ENCODE measurements at places on chromosomes 1 and 21.

- DNase-seq = peak; percentile 13
Measured at GRCh38 chr1:225343618-225344017, 84.2 kb downstream of the LBR start.

DNA sequence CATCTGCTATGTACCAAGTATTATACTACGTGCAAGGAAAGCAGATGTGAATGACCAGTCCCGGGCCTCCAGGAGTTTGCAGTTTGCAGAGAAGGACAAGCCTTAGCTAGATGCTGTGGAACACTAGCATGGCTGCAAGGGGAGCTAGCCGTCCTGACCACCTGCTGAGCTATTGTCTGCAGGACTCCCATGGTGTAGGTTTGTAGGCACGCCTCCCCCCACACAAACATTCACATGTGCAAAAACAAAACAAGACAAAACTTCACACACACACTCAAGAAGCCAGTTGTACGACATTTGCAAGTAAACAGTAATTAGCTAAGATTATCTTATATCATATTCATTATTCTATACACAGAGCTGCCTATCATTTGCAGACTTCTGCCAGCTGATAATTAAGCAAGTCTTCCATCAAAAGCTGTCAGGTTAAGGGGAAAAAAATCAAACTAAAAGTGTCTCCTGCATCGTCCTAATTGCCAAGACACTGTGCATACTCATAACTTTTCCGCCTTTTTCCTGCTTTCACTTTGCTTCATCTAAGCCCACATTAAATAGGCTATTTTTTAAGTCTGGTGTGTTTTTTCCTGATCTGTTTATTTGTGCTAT, 10.7 kb upstream of the HNRNPU start:
- no peak for DNase-seq

- DNase-seq = peak; percentile 6
Measured at GRCh38 chr1:151716771-151717631, at the start of gene CELF3. TSS of gene CELF3 (minus strand) at chr1:151716803. CDS start at chr1:151716020, 783 bp downstream.

DNA sequence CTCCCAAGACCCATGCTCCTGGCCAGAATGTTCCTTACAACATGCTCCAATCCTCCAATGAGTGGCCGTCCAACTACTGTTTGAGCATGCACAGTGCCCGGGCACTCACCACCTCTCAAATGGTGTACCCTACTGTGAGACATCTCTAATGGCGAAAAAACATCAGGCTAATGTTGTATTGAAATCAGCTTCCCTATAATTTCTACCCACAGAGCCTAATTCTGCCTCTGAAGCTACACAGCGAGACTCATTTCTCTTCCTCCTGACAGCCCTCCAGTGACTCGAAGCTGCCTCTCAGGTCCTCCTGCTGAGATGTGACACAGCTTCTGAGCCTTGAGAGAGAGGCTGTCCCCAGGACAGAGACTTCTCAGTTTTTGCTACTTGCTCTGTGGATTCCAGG, 130.7 kb downstream of the FAM78B start:
- no peak for DNase-seq

DNA sequence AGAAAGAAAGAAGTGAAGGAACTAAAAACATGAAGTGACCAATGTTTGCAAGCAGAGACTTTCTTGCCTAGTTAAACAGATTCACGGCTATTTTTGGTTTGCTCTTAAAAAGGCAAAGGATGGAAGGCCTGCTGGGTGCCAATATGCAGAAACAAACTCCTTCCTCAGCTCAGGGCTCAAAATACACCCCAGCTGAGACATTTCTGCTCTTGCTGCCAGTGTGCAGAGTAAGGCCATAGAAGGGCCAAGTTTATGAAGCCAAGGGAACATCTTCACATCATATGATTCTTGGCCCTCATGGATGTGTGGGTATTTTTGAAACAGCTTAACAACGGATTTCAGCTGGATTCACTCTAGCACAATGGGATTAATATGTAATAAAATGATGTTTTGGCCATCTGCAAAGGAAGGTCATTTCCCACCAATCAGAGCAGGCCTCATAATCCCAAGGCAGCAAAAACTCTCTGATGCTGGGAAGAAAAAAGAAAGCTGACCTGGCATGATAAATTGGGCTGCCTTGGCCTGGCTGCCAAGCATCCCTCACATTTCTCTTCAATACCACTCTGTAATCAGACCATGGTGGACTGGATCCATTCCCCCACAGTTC, 70.7 kb downstream of the CAPZB start:
- DNase-seq = no peak

DNA sequence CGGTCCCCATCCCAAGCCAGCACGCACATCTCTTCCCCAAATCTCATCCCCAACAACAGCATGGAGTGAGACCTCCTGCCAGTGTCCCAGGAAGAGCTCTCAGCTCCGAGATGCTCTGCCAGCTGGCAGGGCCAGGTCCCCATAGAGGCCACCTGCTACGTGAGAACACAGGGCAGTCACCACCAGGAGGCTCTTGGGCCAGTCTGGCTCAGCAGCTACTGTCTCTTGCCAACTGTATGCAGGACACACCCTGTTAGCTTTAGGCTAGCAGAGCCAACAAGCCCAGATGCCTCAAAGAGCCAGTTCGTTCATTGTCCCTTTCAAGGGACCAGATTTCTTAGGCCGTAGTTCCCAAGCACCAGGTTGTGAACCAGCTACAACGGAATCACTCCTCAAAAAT, 36.9 kb downstream of the FBXO2 start:
- no peak for DNase-seq

GRCh38 chr1:31532173-31532572, 44.1 kb upstream of the TINAGL1 start:
- no peak for DNase-seq

DNA sequence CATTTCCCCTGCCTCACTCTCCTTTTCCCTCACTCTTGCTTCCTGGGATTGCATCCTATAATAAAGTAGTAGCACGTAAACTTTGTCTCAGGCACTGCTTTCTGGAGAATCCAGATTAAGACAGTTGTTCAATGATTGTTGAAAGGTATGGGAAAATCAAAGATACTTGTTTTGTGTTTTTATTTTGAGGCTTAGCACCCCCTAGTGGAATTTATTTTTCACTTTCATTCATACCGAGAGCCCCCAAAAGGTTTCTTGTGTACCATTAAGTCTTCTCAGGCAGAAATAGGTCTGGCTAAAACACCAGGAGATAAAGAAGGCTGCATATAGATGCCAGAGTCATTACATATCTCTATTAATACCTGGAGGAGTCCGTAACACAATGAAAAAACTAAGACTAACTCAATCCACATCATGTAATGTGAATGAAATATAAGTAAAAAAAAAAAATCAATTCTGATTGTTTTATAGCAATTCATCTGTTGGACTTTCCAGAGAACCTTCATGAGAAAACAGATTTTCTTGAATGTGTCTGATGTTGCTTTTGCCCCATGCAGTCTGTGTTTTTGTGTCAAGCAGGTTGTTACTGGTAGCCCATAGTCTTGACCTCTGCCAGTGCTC, 103.5 kb downstream of the RPE65 start:
- DNase-seq = no peak

- no peak for DNase-seq
Measured at GRCh38 chr1:53589043-53589887, 130.1 kb downstream of the DMRTB1 start.

GRCh38 chr1:174074757-174075156, 52.6 kb upstream of the RC3H1 start:
- DNase-seq = no peak

DNA sequence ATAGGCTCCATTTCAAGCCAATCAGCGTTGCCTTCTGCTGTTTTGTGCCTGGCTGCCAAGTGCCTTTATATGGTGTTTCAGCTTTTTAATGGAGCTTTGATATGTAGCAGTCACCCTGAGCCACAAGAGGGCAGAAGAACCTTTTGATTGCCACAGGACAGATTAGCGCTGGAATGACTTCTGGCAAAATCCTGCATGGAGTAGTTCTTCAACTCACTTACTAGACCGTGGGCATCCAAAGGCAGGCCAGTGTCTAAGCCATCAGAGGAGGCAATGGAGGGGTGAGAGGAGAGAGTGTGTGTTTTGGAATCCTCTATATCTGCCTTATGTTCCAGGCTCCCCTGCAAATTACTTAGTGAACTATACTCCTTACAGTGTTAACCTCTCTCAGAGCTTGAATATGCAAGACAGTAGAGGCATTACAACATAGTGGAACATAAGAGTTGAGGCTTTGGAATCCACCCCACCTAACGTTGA, 56.2 kb downstream of the ST3GAL3 start:
- DNase-seq = peak; percentile 47

DNA sequence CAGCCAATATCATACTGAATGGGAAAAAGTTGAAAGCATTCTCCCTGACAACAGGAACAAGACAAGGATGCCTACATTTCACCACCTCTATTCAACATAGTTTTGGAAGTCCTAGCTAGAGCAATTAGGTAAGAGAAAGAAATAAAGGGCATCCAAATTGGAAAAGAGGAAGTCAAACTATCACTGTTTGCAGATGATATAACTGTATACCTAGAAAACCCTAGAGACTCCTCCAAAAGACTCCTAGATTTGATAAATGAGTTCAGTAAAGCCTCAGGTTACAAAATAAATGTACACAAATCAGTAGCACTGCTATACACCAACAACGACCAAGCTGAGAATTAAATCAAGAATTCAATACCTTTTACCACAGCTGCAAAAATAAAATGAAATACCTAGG, 171.3 kb upstream of the HP1BP3 start:
- DNase-seq = no peak

DNA sequence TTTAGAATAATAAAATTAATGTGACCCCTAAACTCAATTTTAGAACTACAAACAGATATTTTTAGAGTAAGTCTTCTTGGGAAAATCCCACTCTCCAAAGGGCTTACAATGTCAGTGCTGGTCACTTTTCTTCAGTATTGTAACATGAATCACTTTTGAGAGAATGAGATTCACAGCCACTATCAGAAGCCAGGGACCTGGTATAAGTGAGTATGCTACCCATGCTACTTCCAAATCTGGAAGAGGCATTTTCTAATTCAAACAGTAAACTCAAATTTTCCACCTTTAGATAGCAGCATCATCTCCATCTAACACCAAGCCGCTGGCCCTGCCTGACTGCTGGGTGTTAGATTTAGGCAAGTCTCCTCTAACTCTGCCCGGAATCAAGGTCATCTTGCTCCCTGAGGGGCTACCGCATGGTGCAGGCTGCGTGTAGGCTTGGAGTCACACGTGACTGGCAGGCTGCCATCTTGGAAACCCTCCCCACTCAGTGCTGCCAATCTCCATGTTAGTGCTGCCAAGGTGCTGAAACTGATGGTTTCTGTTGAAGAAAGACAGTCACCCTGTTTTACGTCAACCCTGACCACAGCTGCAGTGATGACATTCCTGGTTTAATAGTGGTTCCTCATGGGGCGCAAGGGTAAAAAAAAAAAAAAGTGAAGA, 882.9 kb upstream of the B3GALT2 start:
- no peak for DNase-seq

GRCh38 chr1:230159580-230159979, 92.5 kb downstream of the GALNT2 start:
- DNase-seq = no peak

- DNase-seq = no peak
Measured at GRCh38 chr1:158818560-158818959, 12.6 kb upstream of the MNDA start.

GRCh38 chr1:85289207-85289847, 12.9 kb upstream of the BCL10 start:
- no peak for DNase-seq

- no peak for DNase-seq
Measured at GRCh38 chr1:151133018-151133806, 13.2 kb downstream of the SEMA6C start.

DNA sequence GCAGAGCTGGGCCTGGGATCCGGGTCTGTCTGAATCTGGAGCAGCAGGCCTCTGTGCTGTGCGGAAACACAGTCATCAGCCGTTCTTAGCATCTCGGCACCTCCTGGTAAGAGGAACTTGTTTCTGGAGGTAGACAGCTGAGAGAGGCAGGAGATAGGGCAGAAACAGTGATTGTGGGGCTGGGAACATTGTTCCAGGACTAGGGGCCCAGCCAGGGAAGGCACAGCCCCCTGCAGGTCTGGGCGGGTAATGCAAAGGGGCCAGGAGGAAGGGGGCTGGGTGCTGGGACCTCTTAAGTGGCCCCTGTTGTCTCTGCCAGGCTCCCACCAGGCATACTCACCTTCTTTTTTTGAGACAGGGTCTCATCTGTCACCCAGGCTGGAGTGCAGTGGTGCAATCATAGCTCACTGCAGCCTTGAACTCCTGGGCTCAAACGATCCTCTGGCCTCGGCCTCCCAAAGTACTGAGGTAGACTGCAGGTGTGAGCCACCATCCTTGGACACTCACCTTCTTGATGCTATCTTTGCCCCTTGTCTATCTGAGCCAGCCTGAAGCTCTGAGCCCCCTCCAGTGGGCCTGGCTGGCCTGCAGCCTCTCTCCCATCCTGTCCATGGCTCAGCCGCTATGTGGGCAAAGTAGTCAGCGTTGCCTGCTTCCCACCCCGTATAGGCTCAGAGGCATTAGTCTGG, 134.3 kb upstream of the ZBTB40 start:
- DNase-seq = no peak

DNA sequence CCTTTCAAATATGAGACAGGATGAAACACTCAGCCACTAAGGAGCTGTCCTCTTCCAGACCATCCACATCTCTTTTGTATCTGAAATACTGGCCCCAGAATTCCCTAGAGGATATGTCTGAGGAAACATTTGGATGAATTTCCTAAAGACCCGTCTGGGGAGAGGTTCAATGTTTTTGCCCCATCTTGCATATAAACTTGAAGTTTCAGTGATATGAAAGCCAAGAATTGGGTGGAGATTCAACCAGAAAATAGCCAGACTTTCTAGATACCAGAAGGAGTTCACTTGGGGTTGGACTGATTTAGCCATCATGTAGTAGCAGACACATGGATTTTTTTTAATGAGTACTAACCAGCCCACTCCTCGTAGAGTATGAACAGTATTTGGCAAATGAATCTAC, 182.0 kb downstream of the PLPP3 start:
- no peak for DNase-seq

GRCh38 chr1:16718908-16719533, 21.3 kb upstream of the RNU1-4 start:
- no peak for DNase-seq

GRCh38 chr21:36661511-36662309, 37.2 kb upstream of the SIM2 start:
- no peak for DNase-seq

GRCh38 chr1:12231276-12231595, 1.4 kb downstream of the VPS13D start:
- DNase-seq = no peak

Measured in CD4-positive, alpha-beta T cell treated with Interleukin-1 beta for 1 hour (primary cell).